ENCODE measurements at places on chromosomes 12 and 14.
A peak's percentile ranks its signal among the peaks of the same experiment; 100 is the strongest.

DNA sequence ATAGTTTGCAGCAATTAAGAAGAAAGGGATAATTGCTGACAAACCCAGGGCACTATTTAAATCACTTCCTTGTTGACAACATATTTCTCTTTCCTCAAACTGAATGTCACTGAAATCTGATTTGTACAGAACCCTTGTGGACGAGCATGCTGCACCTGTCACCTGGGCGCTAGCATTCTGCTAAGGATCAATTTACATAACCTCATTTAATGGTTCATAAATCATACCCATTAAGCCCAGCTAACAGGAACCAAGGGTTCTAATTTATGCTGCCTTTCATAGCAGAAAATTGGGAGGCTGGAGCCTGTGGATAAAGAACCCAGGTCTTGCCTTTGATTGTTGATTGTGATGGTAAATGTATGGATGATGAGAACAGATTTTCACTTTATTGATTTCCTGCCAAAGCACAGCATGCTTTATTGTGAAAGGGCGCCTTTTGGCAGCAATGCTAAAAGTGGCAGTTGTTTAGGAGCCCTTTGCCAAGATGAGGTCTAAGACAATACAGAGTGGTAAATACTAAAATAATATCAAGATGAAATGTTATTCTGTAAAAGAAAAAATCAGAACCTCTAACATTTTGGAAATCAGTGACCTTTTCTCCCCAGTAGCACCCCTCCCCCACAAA lies 95.4 kb downstream of the NKX2-1 start:
- no peaks in the 10 kb centered on the region for H3K4me1 ChIP-seq
- no peaks in the 10 kb centered on the region for H3K27me3 ChIP-seq
- no peaks in the 10 kb centered on the region for H3K36me3 ChIP-seq
- H3K27ac ChIP-seq: no peak overlapping the region
- no peak overlapping the region for H3K4me3 ChIP-seq
- DNase-seq: no peak

DNA sequence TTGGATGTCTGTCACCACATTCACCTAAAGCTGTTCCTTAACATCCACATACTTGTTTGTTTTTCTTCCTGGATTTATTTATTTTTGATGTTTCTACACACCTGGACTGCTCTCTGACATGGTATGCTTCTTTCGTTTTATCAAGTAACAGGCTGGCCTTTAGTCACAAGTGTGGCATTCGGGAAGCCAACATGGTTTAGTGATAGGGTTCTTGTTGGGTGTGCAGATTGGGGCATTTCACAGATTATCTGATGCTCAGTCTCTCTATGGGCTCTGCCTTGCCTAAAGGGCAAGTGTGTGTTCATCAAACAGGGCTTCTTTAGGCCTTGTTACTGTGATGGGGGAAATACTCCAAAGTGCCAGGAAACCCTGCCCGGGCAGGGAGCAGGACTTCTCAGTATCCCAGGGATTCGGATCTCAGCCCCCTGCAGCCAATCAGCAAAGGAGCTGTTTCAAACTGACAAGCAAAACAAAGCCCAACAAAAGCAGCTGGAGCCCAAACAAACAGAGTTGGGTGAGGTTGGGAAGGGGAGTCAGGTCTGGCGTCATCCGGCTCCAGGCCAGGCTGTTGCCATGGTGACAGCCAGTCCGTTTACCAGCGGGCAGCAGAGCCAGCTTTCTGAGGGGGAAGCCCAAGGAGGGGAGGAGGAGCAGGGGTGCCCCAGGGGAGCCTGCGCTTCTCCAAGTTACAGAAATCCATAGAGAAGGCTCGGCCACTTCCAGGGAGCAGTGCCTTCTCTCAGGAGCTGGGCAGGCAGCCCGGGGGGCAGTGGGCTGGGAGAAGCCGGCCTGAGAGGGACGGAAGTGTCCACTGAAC lies 31.9 kb downstream of the FOS start:
- no peaks in the 10 kb centered on the region for H3K36me3 ChIP-seq
- no peak for DNase-seq
- peak overlapping the region; percentile 78 for H3K27ac ChIP-seq
- H3K4me3 ChIP-seq: peak overlapping the region; percentile 28
- no peaks in the 10 kb centered on the region for H3K27me3 ChIP-seq

DNA sequence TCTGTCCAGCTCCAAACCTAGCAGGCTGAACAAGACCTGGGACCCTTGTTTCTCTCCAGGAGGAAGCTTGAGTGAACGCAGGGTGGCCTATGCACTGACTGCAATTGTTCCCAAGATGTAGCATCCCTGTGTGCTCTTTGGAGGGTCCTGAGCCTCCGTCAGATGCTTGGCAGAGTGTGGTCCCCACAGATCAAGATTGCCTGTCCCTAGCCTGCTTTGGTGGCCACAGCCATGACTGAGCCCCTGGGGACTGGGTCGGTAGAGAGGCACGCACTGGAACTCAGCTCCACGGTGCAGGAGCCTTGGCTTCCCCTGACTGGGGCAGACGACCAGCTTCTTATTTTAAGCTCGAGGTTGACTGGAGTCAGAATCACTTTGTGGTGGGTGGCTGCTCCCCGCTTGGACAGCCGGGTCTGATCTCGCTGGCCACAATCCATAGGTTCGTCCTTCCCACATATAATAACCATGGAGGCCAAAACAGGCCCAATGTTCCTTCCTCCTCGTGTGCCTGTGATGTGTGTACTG lies 97.8 kb downstream of the LGMN start:
- no peaks in the 10 kb centered on the region for H3K27me3 ChIP-seq
- H3K27ac ChIP-seq: peak overlapping the region; percentile 94
- no peak overlapping the region for H3K4me3 ChIP-seq
- no peak for DNase-seq
- peaks cover 6% of the 10 kb centered on the region for H3K4me1 ChIP-seq

DNA sequence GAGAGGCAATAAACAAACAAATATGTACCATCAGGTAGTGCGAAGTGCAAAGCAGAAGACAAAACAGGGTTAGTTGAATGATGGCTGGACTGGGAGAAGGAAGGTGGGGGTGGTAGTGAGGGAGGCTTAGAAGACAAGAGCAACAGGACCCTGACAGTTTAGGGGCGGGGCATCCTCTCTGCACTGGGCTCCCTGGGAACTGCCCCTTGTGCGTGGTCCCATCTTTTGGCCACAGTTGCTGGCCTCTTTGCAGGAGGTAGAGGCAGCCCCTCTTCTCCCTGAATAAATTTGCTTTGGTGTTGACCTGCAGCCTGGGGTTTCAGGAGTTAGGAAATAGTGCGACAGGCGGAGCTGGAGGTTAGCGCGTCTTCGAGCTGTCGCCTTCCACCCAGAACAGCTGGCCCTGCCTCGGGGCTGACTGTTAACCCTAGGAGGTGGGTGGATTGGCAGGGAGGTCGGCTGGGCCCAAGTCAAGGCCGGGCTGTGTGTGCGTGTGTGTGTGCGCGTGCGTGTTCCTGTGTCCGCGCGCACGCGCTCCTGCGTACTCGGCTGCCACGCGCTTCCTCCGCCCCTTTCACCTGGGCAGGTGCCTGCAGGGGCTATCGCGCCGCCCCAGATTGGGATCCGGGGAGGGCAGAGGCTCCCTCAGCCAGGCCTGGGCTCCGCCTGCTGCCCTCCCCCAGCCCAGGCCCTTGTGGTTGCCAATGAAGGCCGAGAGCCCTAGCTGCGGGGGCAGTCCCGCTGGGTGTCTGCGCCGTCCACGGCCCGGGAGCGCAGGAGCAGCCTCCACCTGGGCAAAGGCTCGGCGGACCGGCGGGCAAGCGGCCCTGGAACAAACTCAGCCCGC lies 180.8 kb downstream of the ADCK1 start:
- H3K36me3 ChIP-seq: no peaks in the 10 kb centered on the region
- H3K27ac ChIP-seq: no peak overlapping the region
- H3K4me3 ChIP-seq: peak overlapping the region; percentile 31

DNA sequence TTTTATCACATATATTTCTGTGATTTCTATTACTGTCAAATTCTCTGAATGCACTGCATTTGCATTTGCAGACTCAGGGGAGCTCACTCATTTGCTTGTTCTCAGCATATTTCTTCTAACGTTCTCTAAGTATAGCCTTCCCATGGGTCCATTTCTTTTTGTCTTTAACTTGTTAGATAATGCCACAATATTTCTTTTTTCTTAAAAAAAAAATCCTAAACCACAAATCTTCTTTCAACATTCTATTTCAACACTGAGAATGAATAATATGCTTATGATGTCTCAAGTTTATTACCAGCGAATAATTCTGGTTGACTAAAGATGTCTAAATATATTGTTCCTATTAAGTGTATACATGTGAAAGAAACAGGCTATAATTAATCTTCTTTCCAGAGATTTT lies 200.2 kb downstream of the ANO6 start:
- peaks cover 92% of the 10 kb centered on the region for H3K36me3 ChIP-seq
- no peaks in the 10 kb centered on the region for H3K27me3 ChIP-seq
- no peak overlapping the region for H3K4me3 ChIP-seq
- no peak for DNase-seq
- no peaks in the 10 kb centered on the region for H3K4me1 ChIP-seq

- no peaks in the 10 kb centered on the region for H3K36me3 ChIP-seq
- no peak overlapping the region for H3K4me3 ChIP-seq
- no peaks in the 10 kb centered on the region for H3K27me3 ChIP-seq
Observed at GRCh38 chr12:47729233-47729632, 3.9 kb upstream of the ENDOU start.

DNA sequence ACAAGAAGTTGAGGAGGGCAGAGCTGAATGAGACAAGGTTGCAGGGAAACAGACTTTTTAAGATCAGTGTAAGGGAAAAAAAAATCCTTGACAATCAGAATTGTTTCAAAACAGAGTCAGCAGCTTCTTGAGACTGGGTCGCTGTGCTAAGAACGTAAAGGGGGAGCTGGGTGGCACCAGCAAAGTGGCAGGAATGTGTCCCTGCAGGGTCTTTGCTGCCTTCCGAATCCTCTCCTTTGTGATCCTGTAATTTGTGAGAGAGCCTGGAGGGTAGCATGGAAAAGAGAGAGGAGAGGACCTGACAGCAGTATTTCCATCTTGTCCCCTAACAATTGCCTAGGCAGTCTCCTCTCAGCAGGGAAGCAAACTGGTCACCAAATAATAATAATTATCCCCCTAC lies 472.8 kb downstream of the RGS6 start:
- no peak overlapping the region for H3K27ac ChIP-seq
- H3K4me1 ChIP-seq: no peaks in the 10 kb centered on the region
- H3K36me3 ChIP-seq: no peaks in the 10 kb centered on the region
- no peak overlapping the region for H3K4me3 ChIP-seq

GRCh38 chr14:85622106-85622505 lies 92.2 kb downstream of the FLRT2 start:
- no peaks in the 10 kb centered on the region for H3K4me1 ChIP-seq
- H3K4me3 ChIP-seq: no peak overlapping the region
- no peak for DNase-seq
- no peaks in the 10 kb centered on the region for H3K27me3 ChIP-seq

DNA sequence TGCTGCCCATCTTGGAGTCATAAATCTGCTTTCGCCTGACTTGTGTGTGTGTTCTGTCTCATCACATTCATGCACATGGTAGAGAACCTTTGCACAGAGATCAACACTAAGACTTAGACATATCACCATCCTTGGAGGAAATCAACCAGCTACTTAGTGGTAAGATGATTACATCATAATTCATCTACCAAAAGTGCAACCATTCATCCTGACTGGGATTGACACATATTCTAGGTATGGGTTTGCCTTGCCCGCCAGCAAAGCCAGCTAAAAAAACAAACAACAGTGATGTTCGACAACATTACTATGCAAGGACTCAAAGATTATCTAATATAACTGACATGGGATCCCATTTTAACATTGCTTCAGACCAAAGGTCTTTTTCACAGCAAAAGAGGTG lies 228.7 kb downstream of the NUAK1 start:
- no peak overlapping the region for H3K4me3 ChIP-seq
- no peak overlapping the region for H3K27ac ChIP-seq
- no peaks in the 10 kb centered on the region for H3K36me3 ChIP-seq
- H3K27me3 ChIP-seq: no peaks in the 10 kb centered on the region

DNA sequence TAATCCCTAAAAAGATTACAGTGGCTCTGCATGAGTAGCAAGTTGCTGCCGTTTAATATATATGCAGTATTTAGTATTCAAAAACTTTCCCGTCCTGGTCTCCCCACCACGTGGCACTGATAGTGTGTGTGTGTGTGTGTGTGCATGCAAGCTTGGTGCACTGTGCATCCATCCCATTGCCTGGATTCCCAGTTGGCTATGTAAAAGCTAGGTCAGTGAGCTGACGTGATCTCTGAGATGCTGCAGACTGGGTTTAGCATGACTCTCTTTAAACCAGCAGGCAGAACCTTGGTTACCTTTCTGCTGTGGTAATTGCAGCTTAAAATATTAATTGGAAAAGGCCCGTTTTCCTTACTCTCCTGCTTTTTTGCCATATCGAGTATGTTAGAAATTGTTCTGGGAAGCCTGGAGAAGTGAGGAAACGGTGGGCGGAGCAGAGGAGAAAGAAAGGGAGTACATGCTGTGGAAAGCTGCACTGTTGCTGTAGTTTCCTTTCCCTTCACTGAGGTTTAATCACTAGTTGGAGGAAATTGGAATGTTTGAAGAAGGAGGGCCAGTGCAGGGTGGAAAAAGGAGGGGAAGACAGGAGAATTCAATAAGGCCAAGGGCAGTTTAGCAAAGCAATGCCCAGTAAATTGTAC lies 4.0 kb upstream of the CNTN1 start:
- H3K27me3 ChIP-seq: no peaks in the 10 kb centered on the region
- no peak overlapping the region for H3K4me3 ChIP-seq
- no peak for DNase-seq
- H3K4me1 ChIP-seq: peaks cover 5% of the 10 kb centered on the region
- no peaks in the 10 kb centered on the region for H3K36me3 ChIP-seq

DNA sequence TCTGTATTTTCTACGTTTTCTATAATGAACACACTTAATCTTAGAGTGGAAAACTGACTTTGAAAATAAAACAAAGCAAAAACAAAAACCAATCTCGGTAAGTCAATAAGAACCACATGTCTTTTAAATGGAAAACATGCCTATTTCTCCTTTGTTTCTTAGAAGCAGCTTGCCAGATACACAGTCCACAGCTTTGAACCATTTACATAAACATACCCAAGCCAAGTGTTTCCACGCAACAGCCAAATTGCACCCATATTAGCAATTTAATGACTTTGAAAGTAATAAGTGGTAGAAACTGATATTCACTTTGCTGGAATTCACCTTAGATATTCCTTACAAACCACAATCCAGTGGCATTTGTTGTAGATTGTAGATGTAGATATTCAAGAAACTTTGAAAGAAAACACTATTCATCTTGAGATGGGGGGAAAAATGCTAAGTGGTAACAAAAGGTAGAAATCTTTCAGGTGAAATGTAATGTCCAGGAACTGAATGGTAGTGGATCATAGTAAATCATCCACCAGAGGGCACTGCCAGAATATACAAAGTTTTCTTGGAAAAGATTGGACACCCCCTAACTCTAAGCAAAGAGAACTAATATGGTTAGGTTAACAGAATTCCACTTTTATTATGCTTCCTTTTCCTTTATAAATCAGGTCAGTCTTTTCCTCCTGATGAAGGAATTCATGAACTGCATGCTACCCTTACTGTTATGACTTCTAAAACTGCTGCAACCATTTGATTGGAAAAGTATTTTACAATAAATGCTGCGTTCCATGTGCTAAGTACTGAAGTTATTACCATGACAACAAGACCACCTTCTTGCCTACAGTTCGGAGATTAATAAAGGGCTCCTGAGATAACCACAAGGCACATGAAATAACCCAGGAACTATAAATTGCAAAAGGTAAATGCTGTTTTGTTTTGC lies 69.8 kb downstream of the RERG start:
- H3K36me3 ChIP-seq: no peaks in the 10 kb centered on the region
- no peaks in the 10 kb centered on the region for H3K27me3 ChIP-seq
- H3K4me1 ChIP-seq: peaks cover 54% of the 10 kb centered on the region
- DNase-seq: no peak
- H3K27ac ChIP-seq: no peak overlapping the region

- no peak for DNase-seq
- no peaks in the 10 kb centered on the region for H3K27me3 ChIP-seq
- H3K4me3 ChIP-seq: no peak overlapping the region
- H3K4me1 ChIP-seq: peaks cover 30% of the 10 kb centered on the region
- no peaks in the 10 kb centered on the region for H3K36me3 ChIP-seq
Observed at GRCh38 chr14:68707482-68707881, 85.4 kb downstream of the ZFP36L1 start.

Measured in esophagus muscularis mucosa (tissue), 4 donors.